ENCODE measurements at places on chromosomes 6 and 20. TPM values are rescaled to one million over a fixed set of nuclear protein-coding genes. Genes with fewer than 3 reads are reported as not detected.

DNA sequence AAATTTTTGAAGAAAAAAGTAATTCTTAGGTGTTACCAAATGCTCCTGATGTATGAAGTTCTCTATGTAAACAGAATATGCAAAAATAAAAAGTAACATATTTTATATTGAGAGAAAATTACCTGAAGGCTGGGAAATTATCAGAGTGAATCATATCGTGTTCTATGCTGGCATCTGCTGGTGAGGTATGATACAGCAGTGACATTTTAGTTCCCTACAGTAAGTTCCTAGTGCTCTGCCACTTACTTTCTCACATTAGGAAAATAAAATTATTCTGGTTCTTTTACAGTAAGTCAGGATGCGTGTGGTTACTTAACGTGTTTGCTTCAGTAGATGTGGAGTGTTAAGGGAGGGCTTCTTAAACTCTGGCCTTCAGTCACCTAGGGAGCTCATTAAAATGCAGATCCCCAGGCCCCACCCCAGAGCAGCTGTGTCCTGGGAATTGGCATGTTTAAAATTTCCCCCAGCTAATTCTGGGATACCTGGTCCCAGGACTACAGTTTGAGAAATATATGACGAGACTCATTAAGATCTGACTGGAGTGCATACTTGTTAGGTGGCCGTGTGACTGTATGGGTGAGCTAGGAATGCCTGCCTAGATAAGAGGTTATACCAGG, 3.2 kb downstream of the ACTR5 start:
- no peak for DNase-seq

DNA sequence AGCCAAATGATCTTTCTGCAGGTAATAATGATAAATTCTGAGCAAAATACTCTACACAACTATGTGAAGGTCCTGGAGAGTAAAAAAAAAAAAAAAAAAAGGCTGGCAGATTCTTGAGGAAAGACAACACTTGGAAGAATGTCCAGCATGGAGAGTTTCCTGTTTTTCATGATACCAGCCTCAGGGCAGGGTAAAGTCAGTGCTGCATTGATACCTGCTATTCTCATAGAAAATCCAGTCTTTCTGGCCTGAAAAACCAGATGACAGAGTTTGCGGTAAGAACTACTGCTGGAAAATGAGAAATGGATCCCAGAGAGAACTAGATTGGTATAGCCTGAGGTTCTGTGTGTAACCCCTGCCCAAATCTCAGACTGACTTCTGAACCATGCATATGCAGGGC, 89.1 kb downstream of the AFG1L start:
- DNase-seq = no peak

DNA sequence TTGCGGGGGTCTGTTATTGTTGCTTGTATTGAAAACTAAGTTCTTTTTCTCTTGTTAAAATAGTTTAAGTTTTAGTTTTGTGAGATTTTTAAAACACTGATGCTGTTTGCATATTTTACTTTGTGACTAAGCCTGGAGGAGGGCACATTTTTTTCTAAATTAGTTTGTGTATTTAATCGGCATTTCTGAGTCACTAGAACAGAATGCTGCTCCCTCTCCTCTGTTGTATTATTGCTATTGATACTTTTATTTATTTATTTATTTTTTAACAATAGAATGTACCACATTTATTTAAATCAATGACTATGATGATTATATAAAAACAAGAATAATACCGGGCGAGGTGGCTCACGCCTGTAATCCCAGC, 5.1 kb upstream of the FAM50B start:
- DNase-seq = no peak

GRCh38 chr20:47136782-47137181, 219.7 kb downstream of the ZMYND8 start:
- DNase-seq = no peak

The SLC4A11 gene
- not detected for total RNA-seq
